Activated CD4-positive, alpha-beta memory T cell treated with anti-CD3 and anti-CD28 coated beads, Interleukin-2, amount 10 ng/mL, durations not matched to agents 7 days and 5 days (primary cell): ENCODE measurements at places on chromosomes 6 and 20. TPM values are rescaled to one million over a fixed set of nuclear protein-coding genes. Genes with fewer than 3 reads are reported as not detected.

The CDKN1A gene
- 109 TPM for total RNA-seq

The COQ3 gene
- total RNA-seq: 7.5 TPM

The CYP39A1 gene
- not detected for total RNA-seq

The PARD6B gene
- total RNA-seq: 6.2 TPM

The NKAIN2 gene
- not detected for total RNA-seq

The PLEKHG1 gene
- total RNA-seq: 2.9 TPM

The KCNB1 gene
- total RNA-seq: 0.05 TPM

The RIPOR2 gene
- 234 TPM for total RNA-seq

The DUSP15 gene
- total RNA-seq: not detected

The MAPK14 gene
- total RNA-seq: 71.4 TPM

The TULP1 gene
- not detected for total RNA-seq

The STX16 gene
- 152 TPM for total RNA-seq

The LBP gene
- total RNA-seq: not detected

The SMPDL3A gene
- total RNA-seq: not detected

The LY6G6F gene
- total RNA-seq: not detected

The TFAP2C gene
- not detected for total RNA-seq

The CRISP3 gene
- not detected for total RNA-seq

The NMBR gene
- not detected for total RNA-seq

The PI16 gene
- 7.3 TPM for total RNA-seq

The PSORS1C2 gene
- not detected for total RNA-seq

The WFDC13 gene
- not detected for total RNA-seq

The PTK6 gene
- 2.1 TPM for total RNA-seq

The TMEM244 gene
- not detected for total RNA-seq

The CGA gene
- total RNA-seq: not detected

The TMEM200A gene
- total RNA-seq: 3.0 TPM

The HLA-DQA1 gene
- 35.4 TPM for total RNA-seq

The CEP162 gene
- 8.1 TPM for total RNA-seq

The PBOV1 gene
- total RNA-seq: not detected

The TOX2 gene
- 4.4 TPM for total RNA-seq

The LPIN3 gene
- total RNA-seq: 0.68 TPM

The ITCH gene
- total RNA-seq: 55.5 TPM

The PTCHD4 gene
- not detected for total RNA-seq

The DIDO1 gene
- total RNA-seq: 62.2 TPM

The FAM162B gene
- not detected for total RNA-seq

The KCTD20 gene
- total RNA-seq: 63.6 TPM

The ZC3H12D gene
- 37.4 TPM for total RNA-seq

The SLC17A2 gene
- total RNA-seq: not detected

The NHSL1 gene
- 1.0 TPM for total RNA-seq

The OR2B3 gene
- total RNA-seq: not detected

The BNIP5 gene
- not detected for total RNA-seq

The DNMT3B gene
- 2.4 TPM for total RNA-seq

The WFDC2 gene
- not detected for total RNA-seq

The CLVS2 gene
- not detected for total RNA-seq

The TMEM151B gene
- total RNA-seq: not detected

The TNFRSF6B gene
- total RNA-seq: not detected

The MICB gene
- total RNA-seq: 62.9 TPM

The TEAD3 gene
- total RNA-seq: 0.13 TPM

The SRC gene
- 2.7 TPM for total RNA-seq

The FAM83B gene
- total RNA-seq: not detected

The SSTR4 gene
- total RNA-seq: not detected

The NKX2-4 gene
- not detected for total RNA-seq
